PC-9 (cell line): ENCODE measurements at places on chromosomes 11 and 22. TPM values are rescaled to one million over a fixed set of nuclear protein-coding genes. Genes with fewer than 3 reads are reported as not detected.

DNA sequence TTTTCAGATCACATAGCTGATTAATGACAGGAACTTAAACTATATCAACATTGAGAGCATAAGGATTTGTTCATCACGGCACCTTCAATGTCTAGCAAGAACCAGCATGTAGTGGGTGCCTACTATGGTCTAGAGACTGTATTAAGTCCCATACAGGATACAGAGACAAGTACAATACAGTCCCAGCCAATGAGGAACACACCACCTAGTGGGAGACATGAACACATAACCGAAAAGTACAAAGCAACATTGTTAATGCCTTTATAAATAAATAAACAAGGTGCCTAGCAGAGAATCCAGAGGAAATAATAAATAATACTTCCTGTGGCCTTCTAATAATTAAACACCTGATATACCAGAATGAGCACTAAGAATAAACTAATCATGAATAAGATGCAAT is 87.7 kb upstream of the OPCML start:
- no peak for DNase-seq

- no peak for DNase-seq
Observed at GRCh38 chr11:59025097-59025496, 61.0 kb upstream of the GLYATL1B start.

GRCh38 chr11:991711-992307 is 44.7 kb downstream of the MUC6 start:
- DNase-seq, result no peak

GRCh38 chr22:50169181-50169759 is 1.3 kb upstream of the PANX2 start:
- no peak for DNase-seq

GRCh38 chr22:29509298-29509697 is 29.3 kb downstream of the NEFH start:
- DNase-seq, result no peak

DNA sequence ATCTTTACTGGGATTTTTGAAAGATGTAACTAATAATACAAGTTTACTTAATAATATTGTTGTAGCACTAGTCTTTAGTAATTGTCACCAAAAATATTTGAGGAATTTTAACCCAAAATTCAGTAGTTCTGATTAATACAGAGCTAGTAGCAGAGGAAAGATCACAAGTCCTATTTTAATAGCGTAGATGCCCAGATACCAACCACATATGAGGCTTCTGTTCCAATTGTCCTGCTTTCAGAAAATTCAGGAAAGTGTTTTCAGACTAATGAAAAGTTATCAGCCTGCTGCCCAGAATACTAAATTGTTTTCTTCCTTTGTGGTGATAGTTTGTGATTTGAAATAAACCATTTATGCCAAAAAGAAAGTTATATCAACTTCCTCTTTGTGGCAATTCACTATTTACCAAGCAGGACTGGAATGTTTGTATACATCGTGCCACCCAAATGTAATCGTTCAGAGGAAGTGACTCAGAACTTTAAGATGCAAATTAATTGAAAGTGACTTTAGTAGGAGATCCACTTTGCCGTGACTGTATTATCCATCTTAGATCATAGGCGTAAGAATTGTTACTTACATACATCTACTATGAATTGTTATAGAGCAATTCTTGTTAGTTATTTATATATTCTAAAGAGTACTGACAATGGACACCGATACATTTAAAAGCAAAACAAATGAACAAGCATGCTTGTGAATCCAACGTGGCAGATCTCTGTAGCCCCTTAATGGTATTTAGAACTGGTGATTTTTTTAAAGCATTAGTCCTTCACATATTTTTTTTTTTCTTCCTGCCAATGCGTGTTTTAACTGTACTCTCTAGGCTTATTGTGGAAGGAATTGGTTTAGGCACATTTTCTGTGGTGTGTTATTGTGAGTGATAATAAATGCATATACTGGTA is 231.0 kb downstream of the DDX10 start:
- no peak for DNase-seq

The SULT4A1 gene
- total RNA-seq, result 3.2 and 3.4 TPM in 2 replicates

GRCh38 chr11:108498816-108499408 is 728 bp upstream of the POGLUT3 start:
- DNase-seq, result no peak
